Activated CD4-positive, alpha-beta T cell treated with anti-CD3 and anti-CD28 coated beads for 36 hours (primary cell): ENCODE measurements at places on chromosomes 6 and 20. TPM values are rescaled to one million over a fixed set of nuclear protein-coding genes. Genes with fewer than 3 reads are reported as not detected.

DNA sequence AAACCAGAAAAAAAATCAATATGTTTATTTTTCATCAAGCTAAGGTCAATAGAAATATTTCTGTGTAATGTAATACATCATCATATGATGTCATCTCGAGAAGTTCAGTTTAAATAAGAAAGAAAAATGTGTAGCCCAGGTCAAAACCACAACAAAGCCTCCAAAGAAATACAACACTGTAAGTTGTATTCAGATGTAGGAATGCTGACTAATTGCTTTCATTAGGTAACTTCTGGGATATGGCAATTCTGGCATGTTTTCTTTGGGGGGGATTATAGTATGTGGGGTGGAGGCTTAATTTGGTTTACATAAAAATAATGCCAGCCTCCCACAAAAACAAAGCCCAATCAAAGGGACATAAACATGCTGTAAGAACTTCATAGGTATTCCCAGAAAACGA is 881.8 kb upstream of the CITED2 start:
- H3K36me3 ChIP-seq: no peaks in the 10 kb centered on the region
- H3K27ac ChIP-seq: no peak overlapping the region
- no peak for DNase-seq
- H3K27me3 ChIP-seq: peaks cover 6% of the 10 kb centered on the region
- no peaks in the 10 kb centered on the region for H3K4me1 ChIP-seq

GRCh38 chr6:116406678-116407345 is 36.1 kb downstream of the DSE start:
- H3K4me1 ChIP-seq: peaks cover 2% of the 10 kb centered on the region
- peaks cover 2% of the 10 kb centered on the region for H3K27me3 ChIP-seq
- H3K36me3 ChIP-seq: no peaks in the 10 kb centered on the region
- H3K4me3 ChIP-seq: no peak overlapping the region

- H3K27ac ChIP-seq: no peak overlapping the region
- no peak for DNase-seq
- no peak overlapping the region for H3K4me3 ChIP-seq
- no peaks in the 10 kb centered on the region for H3K36me3 ChIP-seq
- peaks cover 15% of the 10 kb centered on the region for H3K27me3 ChIP-seq
Measured at GRCh38 chr20:49381558-49382493, 100.6 kb downstream of the KCNB1 start.

DNA sequence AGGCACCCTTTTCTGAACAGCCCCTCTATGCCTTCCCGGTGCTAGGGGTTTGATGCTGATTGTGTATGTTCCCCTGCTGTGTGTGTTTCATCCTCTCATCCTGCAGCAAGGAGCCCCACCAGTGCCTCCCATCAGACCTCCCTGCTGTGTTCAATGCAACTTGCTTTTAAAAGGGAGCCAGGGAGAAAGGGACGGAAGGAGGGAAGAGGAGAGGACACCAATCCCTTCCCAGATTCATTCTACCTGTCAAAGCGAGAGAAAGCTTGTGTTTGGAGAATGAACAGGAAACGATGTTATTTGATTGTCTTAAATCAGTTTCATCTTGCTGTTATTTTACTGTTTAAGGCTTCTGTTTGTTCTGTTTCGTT is 259.2 kb downstream of the ADGB start:
- no peaks in the 10 kb centered on the region for H3K36me3 ChIP-seq
- H3K4me3 ChIP-seq: peak overlapping the region; percentile 32
- H3K4me1 ChIP-seq: peaks cover 33% of the 10 kb centered on the region
- no peak for DNase-seq
- peak overlapping the region; percentile 32 for H3K27ac ChIP-seq
- peaks cover 2% of the 10 kb centered on the region for H3K27me3 ChIP-seq

DNA sequence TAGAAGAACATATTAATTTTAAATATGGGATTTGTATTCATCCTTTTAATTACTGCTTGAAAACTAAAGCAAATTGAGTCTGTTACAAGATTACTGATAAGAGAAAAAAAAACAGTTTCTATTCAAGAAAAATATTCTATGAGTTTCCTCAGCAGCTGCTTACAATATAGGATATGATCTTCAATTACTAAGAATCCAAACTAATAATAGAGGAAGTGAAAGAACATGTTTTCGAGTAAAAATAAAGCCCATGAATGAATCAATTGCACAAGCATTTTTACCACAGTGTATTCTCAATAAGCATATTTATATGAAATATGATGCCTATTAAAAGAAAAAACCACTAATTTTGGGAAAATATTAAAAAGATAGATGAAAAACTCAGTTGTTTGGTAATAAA is 63.4 kb downstream of the AHI1 start:
- no peaks in the 10 kb centered on the region for H3K27me3 ChIP-seq
- H3K27ac ChIP-seq: no peak overlapping the region
- peaks cover 3% of the 10 kb centered on the region for H3K4me1 ChIP-seq
- peaks cover 11% of the 10 kb centered on the region for H3K36me3 ChIP-seq

DNA sequence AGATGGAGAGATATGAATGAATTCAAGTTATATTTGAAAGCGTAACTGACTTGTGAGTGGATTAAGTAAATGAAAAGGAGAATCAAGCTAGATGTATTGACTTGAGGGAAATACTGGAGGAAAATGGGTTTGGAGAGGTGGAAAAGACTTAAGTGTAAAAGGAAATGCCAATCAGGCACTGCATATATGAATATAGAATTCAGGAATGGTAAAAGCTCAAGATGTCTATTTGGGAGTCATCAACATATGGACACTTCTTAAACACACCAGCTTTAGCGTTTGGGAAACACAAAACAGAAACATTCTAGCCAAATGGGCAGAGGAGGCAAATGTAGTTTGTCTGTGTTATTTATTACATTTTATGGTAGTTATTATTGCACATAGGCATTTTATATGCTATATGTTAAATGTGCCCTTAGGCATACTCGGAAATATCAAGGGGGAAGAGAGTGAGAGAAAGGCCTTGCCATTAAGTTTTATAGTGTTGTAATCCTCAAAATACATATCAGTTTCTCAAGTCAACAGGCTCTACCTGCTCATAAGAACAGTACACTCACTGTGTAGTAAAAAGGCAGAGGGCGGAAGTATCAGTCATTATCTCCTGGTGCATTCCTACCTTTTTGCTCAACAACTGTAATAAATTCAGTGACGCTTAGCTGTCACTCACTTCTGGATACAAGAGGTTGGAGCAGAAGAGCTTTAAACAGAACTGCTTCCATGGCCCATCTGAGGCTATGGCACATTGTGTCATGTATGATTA is 33.7 kb upstream of the ME1 start:
- no peaks in the 10 kb centered on the region for H3K36me3 ChIP-seq
- no peak for DNase-seq
- H3K27me3 ChIP-seq: no peaks in the 10 kb centered on the region
- no peak overlapping the region for H3K4me3 ChIP-seq

GRCh38 chr6:107644513-107644912 is 154.6 kb downstream of the SOBP start:
- H3K27me3 ChIP-seq: peaks cover 10% of the 10 kb centered on the region
- no peaks in the 10 kb centered on the region for H3K4me1 ChIP-seq
- H3K4me3 ChIP-seq: no peak overlapping the region
- H3K27ac ChIP-seq: no peak overlapping the region
- DNase-seq: no peak

- DNase-seq: no peak
- no peaks in the 10 kb centered on the region for H3K4me1 ChIP-seq
- H3K27me3 ChIP-seq: peaks cover 6% of the 10 kb centered on the region
Measured at GRCh38 chr6:86969573-86969972, 32.2 kb downstream of the HTR1E start.

- no peak overlapping the region for H3K27ac ChIP-seq
- no peaks in the 10 kb centered on the region for H3K4me1 ChIP-seq
- no peaks in the 10 kb centered on the region for H3K27me3 ChIP-seq
- H3K36me3 ChIP-seq: peaks cover 3% of the 10 kb centered on the region
- H3K4me3 ChIP-seq: no peak overlapping the region
- DNase-seq: no peak
Measured at GRCh38 chr6:130943738-130944137, 116.5 kb downstream of the SMLR1 start.

GRCh38 chr20:19620446-19620845 is 137.6 kb upstream of the RIN2 start:
- DNase-seq: no peak
- H3K27ac ChIP-seq: no peak overlapping the region
- peaks cover 5% of the 10 kb centered on the region for H3K27me3 ChIP-seq
- no peaks in the 10 kb centered on the region for H3K36me3 ChIP-seq
- H3K4me3 ChIP-seq: no peak overlapping the region
- peaks cover 3% of the 10 kb centered on the region for H3K4me1 ChIP-seq

DNA sequence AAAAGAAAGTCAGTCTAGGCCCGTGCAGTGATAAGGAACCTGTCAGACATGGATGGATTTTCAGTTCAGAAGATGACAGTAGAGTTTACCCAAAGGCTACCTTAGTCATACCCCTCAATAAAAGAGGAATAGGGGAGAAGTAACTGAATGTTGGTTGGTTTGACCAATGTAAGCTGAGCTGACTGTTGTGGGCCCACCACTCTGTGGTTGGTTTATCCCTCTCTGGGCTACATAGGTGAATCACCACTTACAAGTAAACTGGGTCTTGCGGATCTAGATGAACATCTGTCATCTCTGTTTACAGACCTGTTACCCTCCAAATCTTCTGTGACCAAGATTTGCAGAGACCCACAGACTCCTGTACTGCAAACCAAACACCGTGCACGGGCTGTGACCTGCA is 37.2 kb upstream of the MYLK2 start:
- no peak overlapping the region for H3K27ac ChIP-seq
- H3K27me3 ChIP-seq: no peaks in the 10 kb centered on the region
- no peak overlapping the region for H3K4me3 ChIP-seq
- H3K4me1 ChIP-seq: no peaks in the 10 kb centered on the region
- H3K36me3 ChIP-seq: peaks cover 66% of the 10 kb centered on the region
- DNase-seq: no peak

GRCh38 chr6:43268355-43268700 is 25.0 kb downstream of the TTBK1 start:
- H3K27ac ChIP-seq: no peak overlapping the region
- H3K4me1 ChIP-seq: peaks cover 7% of the 10 kb centered on the region
- H3K36me3 ChIP-seq: no peaks in the 10 kb centered on the region
- peaks cover 7% of the 10 kb centered on the region for H3K27me3 ChIP-seq
- H3K4me3 ChIP-seq: no peak overlapping the region

GRCh38 chr6:29259721-29260120 is 41.8 kb upstream of the OR14J1 start:
- H3K36me3 ChIP-seq: no peaks in the 10 kb centered on the region
- no peak overlapping the region for H3K27ac ChIP-seq
- peaks cover 4% of the 10 kb centered on the region for H3K4me1 ChIP-seq
- no peak overlapping the region for H3K4me3 ChIP-seq
- peaks cover 6% of the 10 kb centered on the region for H3K27me3 ChIP-seq
- no peak for DNase-seq

DNA sequence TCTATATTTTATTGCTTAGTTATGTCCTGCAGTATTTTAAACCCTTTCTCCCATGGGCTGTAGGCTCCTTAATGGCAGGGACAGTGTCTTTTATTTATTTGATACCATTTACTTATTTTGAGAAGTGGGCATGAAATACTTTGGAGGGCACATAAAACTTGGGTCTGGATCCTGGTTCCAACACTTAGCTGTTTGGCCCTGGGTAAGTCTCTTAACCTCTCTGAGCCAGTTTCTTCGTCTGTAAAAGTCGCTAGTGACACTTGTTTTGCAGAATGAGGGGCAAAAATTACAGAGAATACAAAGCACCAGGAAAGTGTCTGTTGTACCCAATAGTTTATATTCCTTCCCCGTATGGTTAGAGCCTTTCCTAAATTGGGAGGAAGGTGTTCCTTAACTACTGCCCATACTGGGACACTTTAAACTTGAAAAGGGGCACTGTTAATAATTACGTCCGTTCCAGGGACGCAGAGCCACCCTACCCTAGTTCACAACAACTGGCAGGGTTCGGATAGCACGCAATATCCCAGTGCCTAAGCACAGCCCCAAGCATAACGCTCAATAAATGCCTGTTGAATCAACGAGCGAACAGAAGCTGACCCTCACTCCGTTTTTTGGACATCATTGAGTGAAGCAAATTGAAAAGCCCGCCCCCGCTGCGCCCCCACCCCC is 6.0 kb upstream of the ARMC12 start:
- no peaks in the 10 kb centered on the region for H3K27me3 ChIP-seq
- H3K4me3 ChIP-seq: peak overlapping the region; percentile 77
- no peaks in the 10 kb centered on the region for H3K36me3 ChIP-seq
- H3K27ac ChIP-seq: peak overlapping the region; percentile 65
- H3K4me1 ChIP-seq: peaks cover 88% of the 10 kb centered on the region

DNA sequence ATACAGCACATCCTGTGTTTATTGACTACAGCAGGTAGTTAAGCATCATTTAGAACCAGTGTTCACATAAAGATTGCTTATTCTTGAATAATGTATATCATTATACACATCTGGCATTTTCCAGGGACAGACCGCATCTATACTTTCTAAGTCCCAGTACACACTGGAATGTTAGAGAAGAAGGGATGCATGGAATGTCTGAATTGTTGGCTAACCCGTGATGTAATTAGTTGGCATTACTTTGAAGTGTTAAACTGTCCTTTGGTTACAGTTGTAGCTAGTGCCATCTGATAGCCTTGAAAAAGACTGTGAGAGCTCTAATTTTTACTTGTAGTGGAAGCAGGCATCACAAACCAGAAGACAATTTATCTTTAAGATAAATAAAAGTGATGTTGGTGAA is 29.8 kb upstream of the MCHR2 start:
- H3K4me1 ChIP-seq: no peaks in the 10 kb centered on the region
- no peak overlapping the region for H3K4me3 ChIP-seq
- peaks cover 2% of the 10 kb centered on the region for H3K27me3 ChIP-seq

DNA sequence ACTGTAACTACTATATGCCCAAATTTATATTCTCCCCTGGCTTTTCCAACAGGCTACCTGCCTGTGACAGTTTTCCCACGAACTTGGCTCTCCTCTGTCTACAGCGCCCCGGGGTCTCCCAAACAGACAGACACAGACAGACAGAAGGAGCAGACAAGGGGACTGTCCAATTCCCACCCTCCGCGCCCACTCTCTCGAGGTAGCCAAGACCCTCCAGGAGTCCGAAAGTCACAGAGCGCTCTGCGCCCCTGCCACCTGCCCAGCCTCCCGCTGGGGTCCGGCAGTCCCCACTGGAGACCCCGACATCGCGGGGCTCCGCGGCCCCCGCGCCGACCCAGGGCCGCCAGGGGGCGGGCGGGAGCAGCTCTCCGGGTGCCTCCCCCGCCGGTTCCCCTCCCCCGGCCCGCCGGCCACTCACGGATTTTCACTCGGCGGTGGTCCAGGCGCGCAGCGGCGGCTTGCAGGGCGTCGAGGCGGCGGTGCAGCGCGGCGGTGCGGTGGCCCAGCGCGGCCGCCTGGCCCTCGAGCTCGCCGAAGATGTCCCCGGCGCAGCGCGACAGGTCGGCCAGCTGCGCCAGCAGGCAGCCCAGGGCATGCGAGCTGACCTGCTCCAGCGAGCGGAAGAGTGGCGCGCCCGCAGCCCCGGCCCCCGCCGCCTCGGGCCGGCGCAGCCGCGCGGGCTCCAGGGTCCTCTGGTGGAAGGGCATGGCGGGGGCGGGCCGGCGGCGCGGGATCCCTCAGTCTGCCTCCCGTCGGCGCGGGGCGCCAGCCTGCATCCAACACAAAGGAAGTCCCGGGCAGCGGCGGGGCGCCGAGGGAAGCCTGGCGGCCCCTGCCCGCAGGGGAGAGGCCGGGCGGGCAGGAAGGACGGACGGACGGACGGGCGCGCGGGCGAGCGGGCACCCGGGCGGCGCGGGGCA is 81.3 kb upstream of the CCDC28A start:
- no peaks in the 10 kb centered on the region for H3K36me3 ChIP-seq
- DNase-seq: peak; percentile 74
- H3K4me3 ChIP-seq: peak overlapping the region; percentile 68
- H3K4me1 ChIP-seq: peaks cover 10% of the 10 kb centered on the region
- H3K27ac ChIP-seq: no peak overlapping the region
- peaks cover 29% of the 10 kb centered on the region for H3K27me3 ChIP-seq

Gene LIN28B
- not detected for total RNA-seq

Gene MOG
- not detected for total RNA-seq

Gene METTL24
- not detected for total RNA-seq

Gene TCF15
- total RNA-seq: not detected

Gene CFB
- total RNA-seq: 0.96 TPM

Gene ARMC12
- total RNA-seq: 1.3 TPM

Gene SLC17A1
- total RNA-seq: not detected

Gene GABRR1
- total RNA-seq: not detected
